T-helper 9 cell (primary cell): ENCODE measurements at places on chromosomes 6 and 20.

- DNase-seq = no peak
Observed at GRCh38 chr6:47047479-47048407, 5.6 kb upstream of the ADGRF1 start.

- no peak for DNase-seq
Observed at GRCh38 chr6:75608956-75609533, 7.4 kb downstream of the SENP6 start.

DNA sequence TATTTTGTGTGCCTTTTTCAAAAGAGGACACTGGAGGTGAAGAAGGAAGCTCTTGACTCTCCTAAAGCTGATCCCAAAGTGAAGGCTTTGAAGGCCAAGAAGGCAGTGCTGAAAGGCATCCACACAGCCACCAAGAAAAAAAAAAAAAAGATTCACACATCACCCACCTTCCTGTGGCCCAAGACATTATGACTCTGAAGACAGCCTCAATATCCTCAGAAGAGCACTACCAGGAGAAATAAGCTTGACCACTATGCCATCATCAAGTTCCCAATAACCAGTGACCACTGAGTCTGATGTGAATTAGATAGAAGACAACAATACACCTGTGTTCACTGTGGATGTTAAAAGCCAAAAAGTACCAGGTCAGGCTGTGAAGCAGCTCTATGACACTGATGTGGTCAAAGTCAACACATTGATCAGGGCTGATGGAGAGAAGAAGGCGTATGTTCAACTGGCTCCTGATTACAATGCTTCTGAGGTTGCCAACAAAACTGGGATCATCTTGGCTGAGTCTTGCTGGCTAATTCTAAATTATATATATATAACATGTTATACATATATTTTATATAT, 59.4 kb downstream of the PLCG1 start:
- no peak for DNase-seq

DNA sequence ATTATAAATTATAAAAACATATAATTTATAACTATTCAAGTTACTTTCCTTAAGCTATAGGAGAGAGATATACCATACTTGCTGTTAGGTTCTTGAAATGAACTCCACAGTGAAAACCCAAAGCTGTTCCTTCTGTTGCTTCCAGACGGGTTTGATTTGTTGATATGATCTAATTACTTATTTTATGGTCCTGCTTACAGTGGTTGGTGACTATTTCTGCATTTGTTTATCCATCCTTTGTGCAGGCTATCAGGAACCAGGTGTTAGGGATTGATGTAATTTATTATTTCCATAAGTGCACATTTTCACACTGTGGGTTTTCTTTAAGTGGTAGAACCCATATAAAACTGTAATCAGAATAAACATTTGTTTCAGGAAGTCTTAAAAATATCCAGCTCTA, 167.1 kb downstream of the KIF6 start:
- no peak for DNase-seq

DNA sequence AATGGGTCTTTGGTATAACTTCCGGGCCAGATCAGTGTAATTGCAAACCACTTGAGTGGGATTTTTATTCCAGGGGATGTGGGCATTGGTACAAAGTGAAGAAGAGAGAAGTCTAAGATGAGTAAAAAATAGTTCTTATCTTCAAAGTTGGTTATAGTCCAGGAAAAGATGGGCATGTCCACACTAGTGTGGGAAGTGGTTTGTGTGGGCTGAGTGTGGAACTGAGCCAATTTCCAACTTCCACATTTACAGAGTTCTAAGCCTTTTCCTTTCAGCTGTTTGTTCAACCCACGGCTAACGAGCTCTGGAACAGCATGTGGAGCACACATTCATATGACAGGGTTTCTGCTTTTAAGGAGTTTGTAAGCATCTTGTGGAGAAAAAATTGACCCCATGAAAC, 72.3 kb upstream of the IFNGR1 start:
- no peak for DNase-seq

DNA sequence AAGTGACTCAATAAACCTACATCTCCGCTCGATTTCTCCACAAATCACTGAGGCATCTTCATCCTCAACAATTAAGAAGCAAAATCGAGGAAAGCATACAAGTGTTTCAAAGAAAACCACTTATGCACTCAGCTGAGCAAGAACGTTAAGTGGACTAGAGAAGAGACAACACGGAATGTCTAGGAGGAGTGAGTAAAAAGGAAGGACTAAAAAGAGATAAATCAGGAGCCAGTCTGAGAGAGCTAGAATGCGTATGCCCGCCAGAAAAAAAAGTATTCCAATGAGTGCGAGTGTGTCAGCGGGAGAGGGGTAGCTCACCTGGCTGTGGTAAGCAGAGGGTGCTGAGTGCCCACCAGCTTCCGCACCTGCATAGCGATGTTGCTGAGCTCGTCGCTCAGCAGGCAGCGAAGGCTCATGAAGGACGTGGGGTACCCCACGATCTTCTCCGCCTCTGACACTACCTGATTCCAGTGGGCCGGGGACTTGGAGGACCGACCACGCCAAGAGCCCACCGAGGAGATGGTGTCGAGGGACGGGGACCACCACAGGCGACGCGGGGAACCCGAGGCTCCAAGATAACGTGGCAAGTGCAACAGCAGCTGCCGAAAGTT, 587 bp downstream of the PDSS2 start:
- peak; percentile 3 for DNase-seq

- no peak for DNase-seq
Observed at GRCh38 chr6:125732398-125732797, 17.0 kb upstream of the HEY2 start.

- no peak for DNase-seq
Observed at GRCh38 chr6:129786548-129786947, 74.6 kb downstream of the TMEM244 start.

GRCh38 chr6:3848380-3848779, 793 bp upstream of the FAM50B start:
- DNase-seq = no peak

- DNase-seq = no peak
Observed at GRCh38 chr6:68756454-68757375, 121.6 kb downstream of the ADGRB3 start.

GRCh38 chr6:21406316-21406715, 187.2 kb upstream of the SOX4 start:
- no peak for DNase-seq

DNA sequence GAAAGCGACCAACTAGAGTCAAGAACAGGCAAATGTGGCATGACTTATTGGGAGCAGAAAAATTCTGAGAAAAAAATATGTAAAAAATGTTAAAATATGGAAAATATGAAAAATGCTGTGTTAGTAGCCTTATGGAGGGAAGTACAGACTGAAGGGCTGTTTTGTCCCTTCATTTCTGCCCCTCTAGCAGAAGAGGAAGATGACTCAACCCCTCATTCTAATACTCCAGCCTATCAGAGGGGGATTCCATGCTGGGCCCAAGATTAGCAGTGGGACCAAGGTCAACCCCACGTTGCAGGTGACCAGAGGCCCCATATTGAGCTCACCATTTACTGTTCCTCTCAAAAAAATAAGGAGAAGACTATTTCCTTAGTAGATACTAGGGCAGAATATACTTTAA, 8.4 kb downstream of the MUC21 start:
- DNase-seq = no peak

DNA sequence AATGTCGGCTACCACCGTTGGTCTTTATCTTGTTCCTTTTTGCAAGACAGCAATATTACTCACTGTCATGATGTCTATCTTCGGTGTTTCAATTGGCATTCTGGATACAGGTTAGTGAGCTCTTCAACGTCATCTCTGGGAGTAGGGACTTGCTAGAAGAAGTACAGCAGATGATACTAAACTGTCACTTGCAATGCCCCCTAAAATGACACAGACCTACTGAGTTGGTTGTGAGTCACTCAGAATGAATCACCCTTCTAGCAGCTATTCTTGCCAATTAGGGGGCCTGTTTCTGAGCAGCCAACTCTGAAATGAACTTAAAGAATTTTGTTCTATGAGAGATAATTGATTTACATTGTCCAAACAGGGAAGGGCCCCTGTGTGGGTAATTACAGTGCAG, 176.5 kb downstream of the SLC16A10 start:
- no peak for DNase-seq

DNA sequence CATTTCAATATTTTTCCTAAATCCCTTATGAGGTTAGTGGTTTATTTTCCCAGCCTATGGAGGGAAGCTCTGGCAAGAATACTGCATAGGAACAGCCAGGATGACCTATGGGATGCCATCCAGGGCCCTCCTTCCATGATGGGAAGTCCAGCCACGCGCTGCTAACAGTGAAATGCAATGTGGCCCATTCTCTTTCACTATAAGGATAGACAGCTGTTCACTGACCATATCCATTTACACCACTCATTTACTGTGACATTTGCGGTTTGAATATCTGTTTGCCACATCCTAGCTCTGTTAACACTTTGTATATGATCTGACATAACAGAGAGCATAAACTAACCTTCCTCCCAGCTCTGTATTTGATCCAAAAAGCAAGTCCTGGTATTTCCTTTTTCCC, 471.7 kb downstream of the CBLN4 start:
- DNase-seq = no peak

GRCh38 chr6:161233986-161234661, 39.7 kb downstream of the AGPAT4 start:
- no peak for DNase-seq

DNA sequence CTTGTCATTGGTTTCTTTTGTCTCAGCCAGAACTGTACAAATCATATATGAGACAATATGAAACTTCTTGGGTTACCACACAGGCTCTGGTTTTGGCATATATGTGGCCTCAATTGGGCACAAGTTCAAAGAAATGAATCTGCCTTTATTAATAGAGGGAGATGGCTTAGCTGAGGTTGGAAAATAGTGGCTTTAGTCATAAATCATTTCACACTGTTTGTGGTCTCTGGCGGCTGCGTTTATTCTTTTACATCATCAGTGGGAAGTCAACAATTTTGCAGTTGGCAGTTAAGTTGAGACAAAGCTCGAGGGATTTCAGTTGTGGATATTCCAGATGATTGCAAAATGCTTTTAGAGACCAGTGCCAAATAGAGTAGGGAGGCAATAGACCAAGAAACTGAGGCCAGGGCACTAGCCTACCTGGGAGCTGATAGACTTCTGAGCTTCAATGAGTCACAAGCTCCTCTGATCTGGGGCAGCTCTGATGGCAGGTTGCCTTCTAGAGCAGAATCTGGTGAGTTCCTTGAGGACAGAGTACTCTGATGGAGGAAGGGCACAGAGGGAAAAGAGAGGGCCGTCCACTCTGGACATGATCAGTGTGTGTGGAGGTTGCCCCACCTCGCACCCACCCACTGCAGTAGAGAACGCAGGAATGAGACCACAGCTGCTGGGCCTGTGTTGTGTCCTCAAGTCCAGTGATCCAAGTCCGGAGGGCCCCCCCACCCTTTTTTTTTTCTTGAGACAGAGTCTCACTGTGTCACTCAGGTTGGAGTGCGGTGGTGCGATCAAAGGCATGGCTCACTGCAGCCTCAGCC, 73.5 kb downstream of the ARMC2 start:
- DNase-seq = no peak

DNA sequence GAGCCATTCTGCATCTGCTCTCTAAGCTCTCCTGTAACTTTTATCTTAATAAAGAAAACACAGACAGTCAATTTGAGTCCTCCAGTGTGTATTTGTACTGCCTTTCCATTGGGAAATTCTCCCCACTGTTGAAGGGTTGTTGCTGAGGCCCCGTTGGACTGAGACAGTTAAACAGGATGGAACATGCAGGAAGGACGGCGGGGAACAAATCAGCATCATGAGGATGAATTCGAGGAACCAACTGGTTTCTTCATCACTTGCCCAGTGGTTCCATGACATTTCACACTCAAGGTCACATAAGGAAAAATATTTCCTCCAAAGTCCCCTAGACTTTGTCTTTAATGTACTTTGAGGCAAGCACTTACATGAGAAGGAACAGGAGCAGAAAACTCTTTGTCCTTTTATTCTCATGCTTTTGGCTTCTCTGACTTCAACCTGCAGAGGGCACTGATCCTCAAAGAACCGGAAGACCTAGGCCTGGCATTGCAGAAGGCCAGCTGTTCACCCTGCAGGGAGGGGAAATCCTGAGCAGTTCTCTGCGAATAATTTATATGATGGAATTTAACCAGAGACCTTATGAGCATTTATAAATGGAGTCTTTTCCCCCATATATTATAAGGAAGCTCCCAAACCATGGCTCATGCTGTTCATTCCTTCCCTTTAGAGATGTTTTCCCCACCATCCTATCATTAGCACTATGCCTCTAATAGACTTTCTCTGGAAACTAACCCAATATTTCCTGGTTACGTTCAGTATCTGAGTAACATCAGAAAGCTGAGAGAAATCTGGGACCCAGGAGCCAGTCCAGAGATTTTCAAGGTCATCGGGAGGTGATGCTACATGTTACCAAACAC, 55.2 kb upstream of the ADGRF1 start:
- no peak for DNase-seq

- DNase-seq = no peak
Observed at GRCh38 chr6:131561925-131562707, 10.9 kb upstream of the ARG1 start.

DNA sequence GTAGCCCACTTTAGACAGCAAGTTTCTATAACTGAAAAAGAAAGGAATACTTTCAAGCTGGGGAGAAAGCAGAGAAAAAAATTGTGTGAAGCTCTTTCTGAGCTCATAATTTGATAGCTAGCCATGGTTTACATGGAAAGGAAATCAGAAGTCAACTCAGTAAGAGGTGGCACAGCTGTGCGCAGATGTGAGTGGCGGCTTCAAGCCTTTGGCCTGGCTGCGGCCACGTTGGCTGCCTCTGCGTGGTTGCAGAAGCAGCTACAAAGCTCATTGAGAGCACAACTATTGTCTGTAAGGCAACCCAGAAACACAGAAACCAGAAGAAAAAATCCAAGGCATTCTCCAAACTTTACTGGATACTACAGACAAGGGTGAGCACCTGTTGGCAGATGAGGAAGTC, 136.9 kb downstream of the SASH1 start:
- no peak for DNase-seq

GRCh38 chr20:25310921-25311728, 63.2 kb downstream of the PYGB start:
- no peak for DNase-seq

DNA sequence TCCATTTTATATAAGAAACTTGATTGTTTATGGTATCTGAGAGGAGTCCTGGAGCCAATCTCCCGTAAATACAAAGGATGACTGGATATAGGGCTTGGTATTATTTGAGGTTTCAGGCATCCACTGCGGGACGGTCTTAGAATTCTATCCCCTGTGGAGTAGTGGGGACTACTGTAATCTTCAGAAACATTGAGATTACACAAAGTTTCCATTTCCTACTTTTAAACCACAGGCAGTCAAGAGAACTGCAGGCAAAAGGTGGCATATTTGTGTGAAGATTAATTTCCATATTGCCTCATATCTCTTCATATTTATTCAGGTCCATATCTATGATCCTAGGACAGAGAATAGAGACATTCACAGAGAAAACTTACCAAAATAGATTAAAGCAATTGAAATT, 586.2 kb downstream of the PHF3 start:
- DNase-seq = no peak

GRCh38 chr6:168606722-168607121, 165.7 kb downstream of the SMOC2 start:
- no peak for DNase-seq

- DNase-seq = no peak
Observed at GRCh38 chr6:158321960-158322359, 9.7 kb downstream of the TULP4 start.
